Ovary (tissue), 10 donors: ENCODE measurements at places on chromosomes 12 and 14.
A peak's percentile ranks its signal among the peaks of the same experiment; 100 is the strongest.

DNA sequence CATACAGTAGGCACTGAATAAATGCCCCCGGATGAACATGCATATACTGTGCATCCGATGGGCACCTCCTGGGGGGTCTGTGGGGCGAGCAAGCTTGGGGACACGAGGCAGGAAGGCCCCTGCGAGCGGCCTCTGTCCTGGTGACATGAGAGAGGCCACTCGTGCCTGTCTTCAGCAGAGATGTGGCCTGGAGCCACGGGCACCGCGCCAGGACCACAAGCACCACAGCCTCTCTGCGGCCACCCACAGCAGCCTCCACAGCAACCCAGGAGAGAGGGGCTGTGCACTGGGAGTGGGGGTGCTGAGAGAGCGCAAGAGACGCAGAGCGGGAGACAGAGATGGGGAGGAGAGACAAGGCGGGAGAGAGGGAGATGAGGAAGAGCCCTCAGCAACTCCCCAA is 118.5 kb downstream of the RFLNA start:
- H3K4me1 ChIP-seq = peaks cover 18% of the 10 kb centered on the region
- H3K27ac ChIP-seq = peak overlapping the region; percentile 36
- H3K27me3 ChIP-seq = no peaks in the 10 kb centered on the region

DNA sequence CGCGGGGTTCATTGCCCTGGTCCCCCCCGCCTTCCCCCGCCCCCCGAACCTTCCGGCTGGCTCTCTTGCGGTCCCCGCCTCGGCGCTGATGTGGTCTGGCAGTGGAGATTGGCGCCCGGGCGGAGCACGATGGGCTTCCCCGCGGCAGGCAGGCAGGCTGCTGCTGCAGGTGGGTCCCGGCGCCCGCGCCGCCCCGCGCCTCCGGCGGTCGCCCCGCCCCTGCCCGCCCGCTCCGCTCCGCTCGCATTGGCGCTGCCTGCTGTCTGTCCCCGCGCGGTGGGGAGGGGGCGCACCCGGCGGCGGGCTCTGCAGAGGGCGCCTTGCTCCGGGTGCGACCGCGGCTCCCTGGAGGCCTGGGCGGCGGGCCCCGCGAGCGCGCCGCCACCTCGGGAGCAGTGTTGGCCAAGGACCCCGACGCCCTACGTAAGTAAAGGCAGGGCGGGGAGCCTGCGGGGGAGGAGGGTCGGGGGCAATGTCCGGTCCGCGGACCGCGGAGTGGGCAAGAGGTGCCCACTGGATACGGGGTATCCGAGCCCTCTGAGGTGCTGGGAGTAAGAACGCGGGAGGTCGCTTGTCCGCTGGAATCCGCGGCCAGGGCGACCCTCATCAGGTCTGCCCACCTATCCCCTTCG is at the start of gene AKAP5:
Gene AKAP5 (plus strand): TSS at position 309 of the 632 bp plus-strand sequence. CDS start 2,896 bp downstream, outside the sequence.
- peaks cover 2% of the 10 kb centered on the region for H3K4me1 ChIP-seq
- H3K4me3 ChIP-seq = peak within 1 kb of the TSS; percentile 73
- peak; percentile 59 for DNase-seq
- H3K27ac ChIP-seq = peak within 1 kb of the TSS; percentile 33
- H3K36me3 ChIP-seq = no peaks in the 10 kb centered on the region

DNA sequence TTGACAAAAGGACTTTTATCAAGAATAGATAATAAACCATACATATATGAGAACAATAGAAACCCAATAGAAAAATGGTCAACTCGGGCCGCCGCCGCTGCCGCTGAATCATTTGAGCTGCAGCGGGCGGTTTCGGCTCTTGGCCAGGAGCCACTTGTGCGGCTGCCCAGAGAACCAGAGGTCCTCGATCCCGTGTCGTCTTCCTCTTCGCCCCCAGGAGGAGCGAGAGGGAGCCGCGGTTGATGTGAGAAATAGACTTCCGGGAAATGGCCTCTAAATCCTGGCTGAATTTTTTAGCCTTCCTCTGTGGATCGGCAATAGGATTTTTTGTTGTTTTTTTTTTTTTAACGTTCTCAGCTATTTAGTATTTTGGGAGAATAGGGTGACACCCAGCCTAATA is 44.8 kb downstream of the CPSF6 start:
- peak; percentile 80 for DNase-seq
- H3K4me1 ChIP-seq = no peaks in the 10 kb centered on the region
- no peak overlapping the region for H3K27ac ChIP-seq

- no peak for DNase-seq
- no peak overlapping the region for H3K4me3 ChIP-seq
- H3K36me3 ChIP-seq = no peaks in the 10 kb centered on the region
- no peak overlapping the region for H3K27ac ChIP-seq
- H3K27me3 ChIP-seq = no peaks in the 10 kb centered on the region
- H3K4me1 ChIP-seq = peaks cover 5% of the 10 kb centered on the region
Observed at GRCh38 chr12:95169368-95169767, 47.9 kb downstream of the FGD6 start.

- peaks cover 3% of the 10 kb centered on the region for H3K4me1 ChIP-seq
- H3K4me3 ChIP-seq = no peak overlapping the region
- no peaks in the 10 kb centered on the region for H3K27me3 ChIP-seq
- no peak for DNase-seq
- H3K36me3 ChIP-seq = no peaks in the 10 kb centered on the region
Observed at GRCh38 chr12:27575090-27575761, 51.2 kb downstream of the PPFIBP1 start.
